Kidney (tissue), 22 donors: ENCODE measurements at places on chromosomes 16 and 17.
A peak's percentile ranks its signal among the peaks of the same experiment; 100 is the strongest.

DNA sequence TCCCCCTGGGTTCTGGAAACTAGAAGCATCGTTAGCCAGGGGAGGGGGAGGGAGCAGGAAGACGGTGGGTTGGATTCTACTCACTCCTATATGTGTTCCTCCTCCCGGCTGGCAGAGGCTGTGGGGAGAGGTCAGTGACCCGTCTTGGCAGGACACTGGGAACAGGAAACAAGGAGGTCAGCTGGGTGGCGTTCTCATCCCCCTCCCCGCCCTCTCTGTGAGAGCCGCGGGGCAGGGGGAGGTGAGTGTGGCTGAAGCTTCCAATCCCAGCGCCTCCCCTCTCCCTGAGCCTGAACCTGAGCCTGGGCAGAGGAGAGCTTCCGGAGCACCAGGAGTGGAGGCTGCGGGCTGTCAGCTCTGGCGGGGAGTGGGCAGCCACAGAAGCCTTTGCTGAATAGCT is 12.5 kb downstream of the GPRC5C start:
- peak; percentile 90 for DNase-seq
- H3K27ac ChIP-seq, result peak overlapping the region; percentile 95
- H3K36me3 ChIP-seq, result no peaks in the 10 kb centered on the region
- peaks cover 31% of the 10 kb centered on the region for H3K4me1 ChIP-seq

GRCh38 chr17:1482680-1483079 is 9.8 kb downstream of the MYO1C start:
- no peak for DNase-seq
- no peaks in the 10 kb centered on the region for H3K27me3 ChIP-seq
- H3K36me3 ChIP-seq, result peaks cover 30% of the 10 kb centered on the region
- H3K27ac ChIP-seq, result no peak overlapping the region

GRCh38 chr16:57303021-57303909 is 18.8 kb upstream of the PLLP start:
- no peaks in the 10 kb centered on the region for H3K27me3 ChIP-seq
- peak overlapping the region; percentile 95 for H3K27ac ChIP-seq
- DNase-seq, result no peak
- no peak overlapping the region for H3K4me3 ChIP-seq
- H3K36me3 ChIP-seq, result no peaks in the 10 kb centered on the region
- peaks cover 15% of the 10 kb centered on the region for H3K4me1 ChIP-seq

DNA sequence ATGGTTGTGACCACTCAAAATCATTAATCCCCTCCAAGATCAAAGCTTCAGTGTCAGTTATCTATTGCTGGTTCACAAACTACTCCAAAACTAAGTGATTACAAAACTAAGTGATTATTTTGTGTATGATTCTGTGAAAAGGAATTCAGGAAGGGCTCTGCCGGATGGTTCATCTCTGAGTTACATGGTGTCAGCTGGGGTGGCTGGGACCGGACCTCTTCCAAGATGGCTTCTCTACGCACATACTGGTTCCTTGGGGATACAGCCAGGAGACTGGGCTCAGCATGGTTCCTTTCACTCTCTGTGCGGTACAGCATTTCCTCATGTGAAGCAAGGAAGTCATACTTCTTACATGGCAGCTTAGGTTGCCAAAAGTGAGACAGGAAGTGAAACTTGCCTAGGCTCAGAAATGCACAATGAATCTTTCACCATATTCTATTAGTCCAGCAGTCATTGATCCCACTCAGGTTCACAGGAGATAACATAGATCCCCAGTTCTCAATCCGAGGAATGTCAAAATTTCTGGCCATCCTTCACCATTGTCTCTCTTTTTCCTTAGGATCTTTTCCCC is 97.9 kb upstream of the IRX6 start:
- DNase-seq, result no peak
- no peaks in the 10 kb centered on the region for H3K4me1 ChIP-seq
- H3K36me3 ChIP-seq, result no peaks in the 10 kb centered on the region
- no peaks in the 10 kb centered on the region for H3K27me3 ChIP-seq
- H3K27ac ChIP-seq, result no peak overlapping the region
- H3K4me3 ChIP-seq, result no peak overlapping the region
